ENCODE measurements at places on chromosomes 16 and 17. TPM values are rescaled to one million over a fixed set of nuclear protein-coding genes. Genes with fewer than 3 reads are reported as not detected.

GRCh38 chr16:47888734-47889133, 267.1 kb downstream of the ABCC12 start:
- DNase-seq = no peak

Gene HOXB7
- 13.2 TPM for total RNA-seq

DNA sequence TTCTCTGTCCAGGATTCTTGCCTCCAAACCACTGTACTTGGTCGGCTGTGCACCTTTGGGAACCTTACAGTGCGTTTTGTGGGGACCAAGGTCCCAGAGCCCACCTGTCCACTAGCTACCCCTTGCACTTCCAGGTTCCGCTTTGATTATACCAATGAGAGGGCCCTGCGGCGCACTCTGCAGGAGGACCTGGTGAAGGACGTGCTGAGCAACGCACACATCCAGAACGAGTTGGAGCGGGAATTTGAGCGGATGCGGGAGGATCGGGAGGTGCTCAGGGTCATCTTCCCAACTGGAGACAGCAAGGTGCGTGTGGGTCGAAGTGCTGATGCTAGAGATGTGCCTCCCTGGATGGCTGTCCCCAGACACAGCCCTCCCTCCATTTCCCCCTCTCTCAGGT, 18.8 kb downstream of the POLR2A start:
- no peak for DNase-seq

- DNase-seq = no peak
Measured at GRCh38 chr16:35215287-35215686, 1755.9 kb downstream of the TP53TG3F start.

Gene CD300C
- not detected for total RNA-seq

GRCh38 chr16:23131931-23132621, 17.2 kb downstream of the USP31 start:
- no peak for DNase-seq

DNA sequence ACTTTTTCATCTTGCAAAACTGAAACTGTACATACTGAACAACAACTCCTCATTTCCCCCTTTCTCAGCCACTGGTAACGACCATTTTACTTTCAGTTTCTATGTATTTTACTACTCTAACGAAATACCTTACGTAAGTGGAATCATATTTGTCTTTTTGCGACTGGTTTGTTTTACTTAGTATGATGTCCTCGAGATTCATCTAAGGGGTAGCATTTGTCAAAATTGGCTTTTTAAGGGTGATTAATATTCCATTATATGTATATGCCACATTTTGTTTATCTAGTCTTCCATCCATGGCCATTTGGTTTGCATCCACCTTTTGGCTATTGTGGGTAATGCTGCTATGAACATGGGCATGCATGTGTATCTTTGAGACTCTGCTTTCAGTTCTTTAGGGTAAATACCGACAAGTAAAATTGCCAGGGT, 10.4 kb downstream of the KPNB1 start:
- no peak for DNase-seq

Gene PIPOX
- not detected for total RNA-seq

DNA sequence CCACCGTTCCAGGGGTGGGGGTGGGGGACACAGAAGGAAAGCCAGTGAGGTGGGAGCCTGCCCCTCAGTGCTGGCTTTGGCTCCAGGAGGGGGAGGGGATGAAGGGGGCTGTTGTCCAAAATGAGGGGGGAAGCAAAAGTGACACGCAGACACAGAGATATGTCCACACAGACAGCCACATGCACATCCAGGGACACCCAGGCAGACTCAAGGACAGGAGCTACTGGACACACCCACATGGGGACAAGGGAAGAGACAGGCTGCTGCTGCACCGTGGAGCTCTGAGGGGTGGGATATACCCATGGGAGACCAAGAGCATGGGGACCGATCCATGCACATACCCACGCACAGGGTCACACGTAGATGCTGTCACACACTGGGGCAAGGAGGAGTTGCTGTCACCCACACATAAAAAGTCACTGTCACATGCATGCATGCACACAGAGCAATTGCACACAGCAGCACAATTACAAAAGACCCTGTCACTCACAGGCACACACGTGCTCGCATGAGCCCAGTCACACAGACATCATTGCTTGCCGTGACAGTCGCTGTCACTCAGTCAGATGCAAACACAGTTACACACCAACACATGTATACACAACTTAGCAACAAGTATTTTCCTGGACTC, 1.3 kb downstream of the THRA start:
- no peak for DNase-seq

- no peak for DNase-seq
Measured at GRCh38 chr17:16383772-16384287, 2.9 kb downstream of the UBB start.

GRCh38 chr17:72890711-72891110, 201.8 kb downstream of the SLC39A11 start:
- no peak for DNase-seq

DNA sequence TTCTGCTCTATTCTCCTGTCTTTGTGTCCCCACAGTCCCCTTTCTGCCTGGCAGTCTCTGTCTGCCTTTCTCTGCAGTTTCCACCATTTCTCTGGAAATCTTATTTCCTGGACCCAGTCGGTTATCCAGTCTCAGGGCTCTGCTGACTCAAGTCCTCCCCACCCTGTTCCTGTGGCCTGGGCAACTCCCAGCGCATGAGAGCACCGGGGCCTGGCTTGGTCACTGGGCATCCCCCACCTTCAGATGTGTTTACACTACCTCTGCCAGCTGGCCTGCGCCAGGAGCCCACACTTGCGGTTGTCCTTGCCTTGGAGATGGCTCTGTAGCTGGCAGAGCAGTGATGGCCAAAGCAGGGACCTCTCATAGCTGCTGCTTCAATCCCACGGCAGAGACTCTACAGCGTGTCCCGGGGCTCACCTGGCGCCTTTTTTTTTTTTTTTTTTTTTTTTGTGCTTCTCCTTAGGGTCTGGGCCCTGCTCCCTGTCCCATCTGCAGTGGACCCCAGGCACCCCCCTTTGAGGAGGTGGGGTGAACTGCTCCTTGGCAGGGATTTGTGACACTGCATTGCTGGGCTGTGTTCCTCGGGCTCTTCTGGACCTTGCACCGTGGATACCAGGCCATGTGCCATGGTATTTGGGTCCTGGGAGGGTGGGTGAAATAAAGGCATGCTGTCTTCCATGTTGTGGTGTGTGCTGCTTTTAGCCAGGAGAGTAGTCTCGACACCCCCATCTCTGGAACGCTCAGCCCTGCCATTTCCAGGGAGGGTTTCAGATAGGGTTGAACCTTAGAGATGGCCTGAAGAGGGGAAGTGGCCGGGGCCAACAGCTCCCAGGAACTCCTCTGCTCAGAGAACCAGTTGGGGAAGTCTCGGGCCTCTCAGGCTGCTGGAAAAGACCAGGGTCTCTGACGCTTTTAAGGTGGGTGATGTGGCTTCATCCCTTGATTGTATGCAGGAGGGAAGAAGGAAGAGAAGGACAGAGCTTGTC, 17.5 kb downstream of the GUCY2D start:
- peak; percentile 68 for DNase-seq

Gene PYY
- total RNA-seq = not detected

DNA sequence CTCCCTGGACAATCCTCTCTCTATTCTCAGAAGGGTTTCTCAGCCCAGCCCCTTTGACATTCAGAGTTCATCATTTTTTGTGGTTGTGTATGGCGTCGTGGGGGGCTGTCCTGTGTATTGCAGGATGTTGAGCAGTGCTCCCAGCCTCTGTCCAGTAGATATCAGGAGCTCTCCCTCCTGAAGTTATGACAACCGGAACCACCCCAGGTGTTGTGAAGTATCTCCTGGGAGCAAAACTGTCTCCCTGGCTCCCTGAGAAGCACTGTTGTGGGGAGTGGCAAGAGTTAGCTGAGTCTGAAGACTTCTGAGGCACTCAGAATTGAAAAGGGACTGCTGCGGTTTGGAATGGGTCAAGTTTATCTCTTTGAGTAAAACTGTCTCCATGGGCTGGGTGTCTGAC, 55.9 kb upstream of the MGAT5B start:
- peak; percentile 12 for DNase-seq

DNA sequence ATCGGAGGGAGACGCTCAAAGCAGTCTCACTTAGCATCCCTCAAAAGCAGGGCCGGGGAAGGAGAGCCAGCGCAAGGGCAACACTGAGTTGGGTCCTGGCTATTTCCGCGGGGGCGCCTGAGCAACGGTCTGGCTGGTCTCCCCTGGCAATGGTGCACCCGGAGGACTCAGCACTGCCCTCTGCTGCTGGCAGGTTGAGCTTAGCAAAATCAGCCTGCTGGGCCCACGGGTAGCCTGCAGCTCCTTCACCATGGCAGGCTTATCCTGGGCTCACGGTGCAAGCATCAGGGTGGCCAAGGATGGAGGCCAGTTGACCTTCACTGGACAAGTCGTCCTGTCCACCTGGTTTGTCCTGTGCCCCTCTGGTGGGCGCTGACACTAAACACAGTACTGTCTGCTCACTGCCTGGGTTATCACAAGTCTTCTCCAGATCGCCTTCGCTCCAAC, 14.4 kb upstream of the ALDH3A1 start:
- DNase-seq = peak; percentile 72

DNA sequence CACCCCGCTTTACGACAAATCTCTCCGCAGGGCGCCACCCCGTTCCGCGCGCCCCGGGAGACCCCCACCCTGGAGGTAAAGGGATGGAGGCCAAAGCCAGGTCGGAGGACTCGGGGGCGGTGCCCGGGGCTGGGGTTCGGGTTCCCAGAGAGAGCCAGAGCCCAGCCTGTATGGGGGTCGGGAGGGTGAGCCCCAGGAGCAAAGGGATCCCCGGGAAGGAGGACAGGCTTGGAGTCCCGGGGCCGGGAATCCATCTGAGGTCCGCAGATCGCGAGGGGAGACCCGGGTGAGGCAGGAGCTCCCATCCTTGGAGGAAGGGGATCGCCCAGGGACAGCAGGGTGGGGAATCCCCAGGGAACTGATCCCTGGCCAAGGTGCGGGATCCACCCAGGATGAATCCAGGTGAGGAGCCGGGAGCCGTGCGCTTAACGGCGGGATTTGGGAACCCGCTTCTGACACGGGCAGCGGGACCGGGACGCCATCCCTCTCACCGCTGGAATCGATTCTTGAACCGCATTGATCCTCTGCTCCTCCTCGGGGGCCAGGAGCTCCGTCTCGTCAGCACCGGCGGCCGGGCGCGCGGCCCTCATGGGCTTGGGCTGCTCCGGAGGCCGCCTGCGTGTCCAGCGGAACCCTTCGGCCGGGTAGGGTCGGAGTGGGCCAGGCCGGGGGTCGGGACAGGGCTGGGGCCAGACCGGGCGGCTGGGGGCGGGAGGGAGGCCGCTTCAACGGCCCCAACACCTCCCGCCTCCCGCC, at the start of gene MMD:
Gene MMD, minus strand, starts transcription at position 657 of the 756 bp plus-strand sequence. Its CDS starts 140 bp downstream, at position 517.
- peak; percentile 7 for DNase-seq

GRCh38 chr17:61155590-61156237, 243.9 kb upstream of the TBX2 start:
- DNase-seq = no peak

DNA sequence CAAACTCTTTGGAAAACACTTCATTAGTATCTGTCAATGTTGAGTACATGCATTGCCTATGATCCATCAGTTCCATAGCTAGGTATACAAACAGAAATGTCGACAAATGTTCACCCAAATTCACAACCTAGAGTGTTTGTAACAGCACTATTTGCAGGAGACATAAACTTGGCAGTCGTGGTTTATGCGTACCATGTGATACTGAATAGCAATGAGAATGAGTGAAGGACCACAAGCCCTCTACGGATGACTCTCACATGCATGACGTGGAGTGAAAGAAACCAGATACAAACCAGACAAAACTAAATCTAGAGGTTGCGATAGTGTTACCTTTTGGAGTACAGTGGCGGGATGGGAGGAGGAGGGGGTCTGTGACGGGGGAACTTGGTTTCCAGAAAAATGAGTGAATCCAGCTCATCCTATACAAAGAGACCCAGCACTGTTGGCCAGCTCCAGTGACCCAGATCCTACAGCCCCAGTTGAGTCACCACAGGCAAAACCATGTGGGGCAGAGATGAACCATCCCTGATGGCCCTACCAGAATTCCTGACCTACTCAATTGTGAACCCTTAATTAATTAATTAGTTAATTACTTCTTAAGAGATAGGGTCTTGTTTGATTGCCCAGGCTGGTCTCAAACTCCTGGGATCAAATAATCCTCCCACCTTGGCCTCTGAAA, 15.9 kb upstream of the ULK2 start:
- no peak for DNase-seq

Gene CEP295NL
- total RNA-seq = 1.0 TPM

DNA sequence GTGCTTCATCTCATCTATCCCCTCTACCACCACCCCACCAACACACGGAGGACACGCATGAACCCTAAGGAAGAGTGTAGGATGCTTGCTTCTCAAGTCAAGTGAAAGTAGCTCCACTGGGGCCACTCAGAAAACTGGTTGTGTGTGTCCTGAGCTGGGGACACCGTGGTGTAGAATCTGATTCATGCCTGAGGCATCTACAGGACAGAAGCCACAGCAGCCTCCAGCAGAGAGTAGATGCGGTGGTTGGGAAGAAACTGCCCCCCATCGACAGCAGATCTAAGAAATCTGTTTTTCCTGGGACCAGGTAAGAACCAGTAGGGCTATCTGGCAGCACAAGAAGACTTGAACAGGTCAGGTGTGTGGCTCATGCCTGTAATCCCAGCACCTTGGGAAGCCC, 51.9 kb upstream of the HLF start:
- no peak for DNase-seq

Gene HID1
- total RNA-seq = 0.11 TPM

- no peak for DNase-seq
Measured at GRCh38 chr17:47311420-47311819, 12.3 kb upstream of the EFCAB13 start.

- peak; percentile 50 for DNase-seq
Measured at GRCh38 chr17:72125226-72125651, 4.4 kb downstream of the SOX9 start.

Gene CA7
- total RNA-seq = not detected

DNA sequence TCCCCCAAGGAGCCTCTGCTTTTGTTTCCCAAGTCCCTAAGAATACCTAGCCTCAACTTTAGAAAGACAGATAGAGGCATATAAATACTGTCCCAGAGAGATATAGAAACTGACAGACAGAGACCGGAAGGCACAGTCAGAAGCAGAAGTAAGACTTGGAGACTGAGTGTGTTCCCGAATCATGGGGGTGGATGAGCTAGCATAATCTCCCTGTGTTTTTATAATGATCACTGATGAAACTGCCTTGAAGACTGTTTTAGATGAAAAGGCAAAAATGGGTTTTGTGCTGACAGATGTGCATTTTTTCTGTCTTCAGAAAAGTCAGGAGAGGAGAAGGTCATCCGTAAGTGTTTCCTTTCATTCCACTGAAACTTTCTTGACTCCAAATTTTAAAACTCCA, 8.3 kb upstream of the PSMD3 start:
- no peak for DNase-seq

- DNase-seq = no peak
Measured at GRCh38 chr16:23520500-23520899, 10.2 kb upstream of the GGA2 start.

Gene KIAA0513
- 32.9 TPM for total RNA-seq

DNA sequence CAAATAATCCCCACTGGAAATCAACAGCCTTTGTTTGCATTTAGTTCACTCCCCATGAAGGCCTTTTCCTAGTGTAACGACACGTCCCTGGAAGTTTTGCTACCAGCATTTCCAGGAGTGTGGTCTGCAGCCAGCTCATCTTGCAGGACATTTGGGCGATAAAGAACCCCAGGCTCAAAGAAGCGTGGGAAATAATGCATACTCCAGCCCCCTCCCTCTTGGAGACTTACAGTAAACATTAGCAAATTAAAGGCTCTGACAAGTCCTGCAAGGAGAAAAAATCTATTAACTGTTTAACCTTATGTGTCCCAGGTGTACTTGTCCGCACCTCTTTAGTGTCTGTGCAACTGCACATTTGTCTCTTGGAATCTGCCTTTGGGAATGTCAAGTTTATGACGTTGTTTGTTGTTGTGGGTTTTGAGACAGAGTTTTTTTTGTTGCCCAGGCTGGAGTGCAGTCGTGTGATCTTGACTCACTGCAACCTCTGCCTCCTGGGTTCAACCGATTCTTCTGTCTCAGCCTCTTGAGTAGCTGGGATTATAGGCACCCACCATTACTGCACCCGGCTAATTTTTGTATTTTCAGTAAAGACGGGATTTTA, 131.1 kb downstream of the ABCC1 start:
- no peak for DNase-seq

Data from Daoy (cell line).